ENCODE measurements at places on chromosomes 7 and 10. TPM values are rescaled to one million over a fixed set of nuclear protein-coding genes. Genes with fewer than 3 reads are reported as not detected.

DNA sequence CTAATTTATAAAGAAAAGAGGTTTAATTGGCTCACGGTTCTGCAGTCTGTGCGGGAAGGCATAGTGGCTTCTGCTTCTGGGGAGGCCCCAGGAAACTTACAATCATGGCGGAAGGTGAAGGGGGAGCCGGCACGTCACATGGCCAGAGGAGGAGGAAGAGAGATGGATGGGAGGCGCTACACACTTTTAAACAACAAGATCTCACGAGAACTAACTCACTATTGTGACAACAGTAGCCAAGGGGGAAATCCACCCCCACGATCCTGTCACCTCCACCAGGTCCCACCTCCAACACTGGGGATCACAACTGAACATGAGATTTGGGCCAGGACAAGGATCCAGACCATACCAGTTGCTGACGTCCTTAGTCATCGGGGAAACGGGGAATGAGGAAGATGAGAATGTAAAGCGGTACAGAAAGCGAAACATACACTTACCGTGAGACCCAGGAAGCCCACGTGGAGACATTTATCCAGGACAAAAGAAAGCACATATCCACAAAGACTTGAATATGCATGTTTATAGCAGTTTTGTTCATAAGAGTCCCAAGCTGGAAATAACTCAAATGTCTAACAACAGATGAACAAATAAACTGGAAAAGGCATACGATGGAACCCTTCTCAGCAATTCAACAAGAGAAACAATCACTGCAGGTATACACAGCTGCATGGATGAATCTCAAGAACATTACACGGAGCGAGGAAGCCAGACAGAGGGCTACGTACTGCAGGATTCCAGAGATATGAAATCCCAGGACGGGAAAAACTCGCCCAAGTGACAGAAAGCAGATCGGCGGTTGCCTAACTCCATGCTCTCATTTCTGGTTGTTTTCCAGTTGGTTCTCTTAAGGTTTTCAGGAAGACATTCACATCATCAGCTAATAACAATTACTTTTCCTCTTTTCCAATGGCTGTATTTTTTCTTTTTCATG lies 26.2 kb upstream of the INPP5A start:
- H3K4me3 ChIP-seq, result no peak overlapping the region
- no peak for DNase-seq
- H3K36me3 ChIP-seq, result no peaks in the 10 kb centered on the region
- H3K4me1 ChIP-seq, result peaks cover 9% of the 10 kb centered on the region

DNA sequence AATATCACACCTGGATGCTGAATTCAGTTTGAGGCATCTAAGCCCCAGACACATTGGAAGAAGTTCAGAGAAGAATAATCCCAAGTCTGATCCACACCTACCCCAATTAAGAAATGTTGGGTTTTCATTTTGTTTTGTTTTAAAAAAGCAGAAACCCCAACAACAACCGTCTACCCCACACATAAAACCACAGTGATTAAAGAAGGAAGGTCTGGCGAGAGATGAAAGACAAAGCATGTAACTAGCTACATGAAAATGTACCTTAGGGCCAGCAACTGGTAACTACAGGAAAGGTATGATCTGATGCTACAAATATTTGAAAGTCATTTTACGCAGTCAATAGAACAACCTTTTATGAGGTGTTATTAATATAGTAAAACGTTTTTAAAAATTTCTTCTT lies 1112.3 kb downstream of the GATA3 start:
- no peak overlapping the region for H3K4me3 ChIP-seq
- no peaks in the 10 kb centered on the region for H3K36me3 ChIP-seq
- no peaks in the 10 kb centered on the region for H3K27me3 ChIP-seq

GRCh38 chr7:151518105-151518946 lies 1.4 kb downstream of the RHEB start:
- H3K27ac ChIP-seq, result peak overlapping the region; percentile 97
- no peaks in the 10 kb centered on the region for H3K36me3 ChIP-seq
- peaks cover 16% of the 10 kb centered on the region for H3K4me1 ChIP-seq
- DNase-seq, result no peak
- H3K4me3 ChIP-seq, result peak overlapping the region; percentile 99

GRCh38 chr10:124742413-124743190 lies 1.6 kb downstream of the FAM53B start:
- no peak overlapping the region for H3K27ac ChIP-seq
- no peaks in the 10 kb centered on the region for H3K27me3 ChIP-seq
- DNase-seq, result no peak

DNA sequence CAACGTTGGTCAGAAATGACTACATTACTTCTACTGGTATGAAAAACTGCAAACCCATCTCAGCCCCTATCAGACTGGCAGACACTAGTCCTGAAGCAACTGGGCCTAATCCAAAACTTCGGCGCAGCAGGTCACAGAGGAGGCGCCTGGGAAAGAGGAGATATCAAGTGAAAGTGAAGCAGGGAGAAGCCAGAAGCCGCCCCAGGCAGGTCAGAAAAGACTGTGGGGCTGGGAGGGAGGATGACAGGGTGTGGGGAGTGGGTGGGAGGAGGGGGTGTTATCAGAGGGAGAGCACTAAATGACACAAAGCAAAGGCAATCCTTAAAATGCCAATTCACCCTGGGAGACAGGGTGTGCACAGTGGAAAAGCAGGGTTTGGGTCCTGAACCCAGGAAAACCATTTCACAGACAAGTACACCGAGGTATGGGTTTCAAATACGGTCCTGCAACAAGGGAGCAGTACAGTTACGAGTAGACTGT lies 731 bp downstream of the CHCHD3 start:
- no peaks in the 10 kb centered on the region for H3K27me3 ChIP-seq
- H3K4me1 ChIP-seq, result no peaks in the 10 kb centered on the region
- peak overlapping the region; percentile 90 for H3K4me3 ChIP-seq
- no peak for DNase-seq
- peaks cover 6% of the 10 kb centered on the region for H3K36me3 ChIP-seq

DNA sequence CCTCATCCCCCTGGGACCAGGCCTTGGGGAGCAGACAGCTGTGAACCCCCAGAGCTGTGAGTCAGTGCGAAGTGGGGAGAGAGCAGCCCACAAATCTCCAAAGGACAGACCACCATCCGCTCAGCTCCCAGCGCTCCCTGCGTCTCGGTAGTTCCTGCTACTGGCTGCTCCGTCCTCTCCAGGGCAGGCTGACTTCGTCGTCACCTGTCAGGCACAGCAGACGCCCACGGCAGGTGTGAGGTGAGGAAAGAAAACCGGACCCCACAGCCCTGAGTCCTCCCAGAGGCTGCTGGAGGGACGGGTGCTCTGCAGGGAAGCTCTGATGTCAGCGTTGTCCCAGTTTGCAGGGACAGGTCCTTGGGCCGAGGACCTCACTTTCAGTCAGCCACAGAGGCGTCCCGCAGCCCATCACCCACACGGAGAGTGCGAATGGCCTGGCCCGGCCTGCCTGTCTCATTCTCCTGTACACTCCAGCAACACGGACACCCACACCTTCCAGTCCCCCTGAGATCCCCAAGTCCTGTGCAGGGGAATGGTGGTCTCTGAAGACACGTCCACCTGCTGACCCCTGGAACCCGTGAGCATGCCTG lies 95.2 kb downstream of the DNAJB6 start:
- no peaks in the 10 kb centered on the region for H3K27me3 ChIP-seq
- H3K4me1 ChIP-seq, result peaks cover 6% of the 10 kb centered on the region
- H3K36me3 ChIP-seq, result no peaks in the 10 kb centered on the region
- no peak overlapping the region for H3K27ac ChIP-seq
- peak overlapping the region; percentile 17 for H3K4me3 ChIP-seq

DNA sequence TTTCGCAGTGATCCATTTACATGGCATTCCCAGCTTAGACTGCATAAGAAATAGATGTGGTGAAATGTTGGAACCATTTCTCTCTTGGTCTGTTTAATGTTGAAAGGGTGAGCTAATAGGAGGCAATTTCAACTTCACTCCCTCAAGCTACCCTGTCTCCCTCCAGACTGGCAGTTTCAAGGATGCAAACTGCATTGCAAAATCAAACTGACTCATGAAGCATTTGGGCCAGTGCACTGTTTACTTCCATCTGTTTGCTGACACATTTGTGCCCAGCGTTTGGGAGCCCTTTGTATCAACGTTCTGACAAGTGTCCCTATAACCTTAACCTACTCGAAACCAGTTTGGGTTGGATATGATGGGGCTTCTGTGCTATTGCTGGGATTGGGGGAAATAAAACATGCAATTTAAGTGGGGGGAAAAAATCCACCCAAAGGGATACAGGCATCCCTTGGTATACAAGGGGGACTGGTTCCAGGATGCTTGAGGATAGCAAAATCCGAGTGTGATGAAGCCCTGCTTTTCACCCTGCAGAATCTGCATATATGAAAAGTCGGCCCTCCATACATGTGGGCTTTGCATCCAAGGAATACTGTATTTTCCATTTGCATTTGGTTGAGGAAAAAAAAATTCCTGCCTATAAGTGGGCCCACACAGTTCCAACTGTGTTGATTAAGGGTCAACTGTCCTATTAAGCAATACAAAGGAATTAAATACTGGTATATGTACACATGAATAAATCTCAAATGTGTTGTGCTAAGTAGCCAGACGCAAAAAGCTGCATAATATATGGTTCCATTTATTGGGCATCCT lies 15.6 kb downstream of the RHEB start:
- no peaks in the 10 kb centered on the region for H3K27me3 ChIP-seq
- no peak overlapping the region for H3K27ac ChIP-seq
- H3K4me1 ChIP-seq, result no peaks in the 10 kb centered on the region
- no peak overlapping the region for H3K4me3 ChIP-seq
- DNase-seq, result no peak

- H3K4me1 ChIP-seq, result no peaks in the 10 kb centered on the region
- H3K4me3 ChIP-seq, result no peak overlapping the region
- H3K27me3 ChIP-seq, result 0 out of 2 replicates have a peak, but pooled peaks cover 10% of the 10 kb centered on the region
- H3K36me3 ChIP-seq, result no peaks in the 10 kb centered on the region
These were observed 63.2 kb downstream of the CACNB2 start for GRCh38 chr10:18203471-18203870.

GRCh38 chr7:86991771-86992191 lies 67.7 kb downstream of the ELAPOR2 start:
- H3K27ac ChIP-seq, result no peak overlapping the region
- H3K4me1 ChIP-seq, result no peaks in the 10 kb centered on the region
- H3K27me3 ChIP-seq, result no peaks in the 10 kb centered on the region
- no peak overlapping the region for H3K4me3 ChIP-seq
- no peak for DNase-seq

Gene CHAT
- not detected for total RNA-seq

Gene ANKRD1
- total RNA-seq, result not detected

All from HCT116 (cell line).